PC-3 (cell line): ENCODE measurements at places on chromosomes 4 and X.

DNA sequence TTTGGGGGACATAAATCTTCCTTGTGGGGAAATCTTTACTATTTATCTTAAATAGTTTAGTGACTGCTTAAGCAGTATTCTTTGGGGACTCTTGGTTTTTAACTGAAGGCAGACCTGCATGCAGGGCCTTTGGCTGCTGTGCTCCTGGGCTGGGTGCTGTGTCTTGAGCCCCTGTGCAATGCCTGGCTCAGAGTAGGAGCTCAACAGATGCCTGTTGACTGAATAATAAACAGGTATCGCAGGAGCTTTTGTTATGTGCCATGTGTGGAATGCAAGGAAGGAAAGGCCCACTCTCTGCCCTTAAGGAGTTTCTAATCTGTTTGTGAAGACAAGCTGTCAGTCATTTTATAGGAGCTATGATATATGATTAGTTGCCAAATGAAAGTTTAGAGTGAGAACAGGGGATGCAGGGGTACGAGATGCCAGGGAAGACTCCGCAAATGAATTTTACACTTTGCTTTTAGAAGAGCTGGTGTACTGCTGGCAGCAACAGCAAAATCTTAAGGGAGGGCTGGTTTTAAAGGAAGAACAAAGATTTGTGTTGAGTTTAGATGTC lies 6.7 kb downstream of the GAB1 start:
- no peak for DNase-seq

DNA sequence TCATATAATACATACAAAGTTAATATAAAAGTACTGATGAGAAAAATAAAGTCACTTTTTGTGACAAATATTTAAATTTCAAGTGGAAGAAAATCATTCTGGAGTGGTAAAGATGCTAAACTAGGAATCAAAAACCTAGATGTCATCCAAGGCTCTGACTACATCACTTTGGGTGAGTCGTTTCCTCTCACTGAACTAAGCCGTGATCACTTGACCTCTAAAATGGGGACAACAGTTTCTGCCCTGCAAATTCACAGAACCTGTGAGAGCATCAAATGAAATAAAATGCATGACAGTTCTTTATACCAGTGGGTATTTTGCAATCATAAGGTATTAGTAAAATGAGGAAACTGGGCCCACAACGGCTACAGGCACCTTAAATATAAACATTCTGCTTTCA lies 63.8 kb downstream of the PRDM5 start:
- DNase-seq: no peak

DNA sequence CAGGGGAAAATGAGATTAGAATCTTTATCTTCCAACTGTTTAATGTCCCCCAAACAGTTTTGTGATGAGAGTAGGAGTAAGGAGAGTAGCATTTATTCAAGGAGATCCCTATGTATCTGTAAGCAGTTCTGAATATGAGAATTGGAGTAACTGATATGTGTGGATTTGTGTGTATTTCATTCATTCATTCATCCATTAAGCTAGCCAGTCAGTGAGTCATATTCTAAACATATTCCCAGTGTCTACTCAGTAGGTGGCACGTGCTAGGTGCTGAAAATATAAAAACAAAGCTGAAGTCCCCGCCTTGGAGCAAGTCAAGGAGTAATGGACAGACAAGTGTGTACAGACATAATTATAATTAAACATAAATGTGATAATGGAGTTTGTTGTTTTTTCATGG lies 12.4 kb upstream of the STX18 start:
- DNase-seq: no peak

DNA sequence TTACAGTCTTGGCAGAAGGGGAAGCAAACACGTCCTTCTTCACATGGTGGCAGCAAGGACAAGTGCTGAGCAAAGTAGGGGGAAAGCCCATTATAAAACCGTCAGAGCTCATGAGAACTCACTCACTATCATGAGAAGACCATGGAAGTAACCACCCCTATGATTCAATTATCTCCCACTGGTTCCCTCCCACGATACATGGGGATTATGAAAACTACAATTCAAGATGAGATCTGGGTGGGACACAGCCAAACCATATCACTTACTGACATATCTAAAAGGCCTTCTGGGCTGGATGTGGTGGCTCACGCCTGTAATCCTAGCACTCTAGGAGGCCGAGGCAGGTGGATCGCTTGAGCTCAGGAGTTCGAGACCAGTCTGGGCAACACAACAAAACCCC lies 117.1 kb upstream of the USP9X start:
- DNase-seq: no peak

- peak; percentile 67 for DNase-seq
These were observed 136.2 kb upstream of the BMPR1B start for GRCh38 chr4:94621491-94622080.

GRCh38 chr4:5052726-5053425 lies 1.6 kb downstream of the STK32B start:
- peak; percentile 4 for DNase-seq
